ENCODE measurements at places on chromosomes 6 and 20.
A peak's percentile ranks its signal among the peaks of the same experiment; 100 is the strongest.

- DNase-seq = no peak
These were observed 598 bp downstream of the TBP start for GRCh38 chr6:170554796-170555137.

- no peak for DNase-seq
These were observed 37.4 kb upstream of the TAGAP start for GRCh38 chr6:159082039-159082815.

- peak; percentile 70 for DNase-seq
These were observed 1211.1 kb upstream of the GJE1 start for GRCh38 chr6:140921366-140922226.

GRCh38 chr6:6392214-6393068 lies 72.0 kb upstream of the F13A1 start:
- DNase-seq = no peak

- DNase-seq = peak; percentile 49
These were observed 155.1 kb upstream of the ENPP5 start for GRCh38 chr6:46325561-46326530.

DNA sequence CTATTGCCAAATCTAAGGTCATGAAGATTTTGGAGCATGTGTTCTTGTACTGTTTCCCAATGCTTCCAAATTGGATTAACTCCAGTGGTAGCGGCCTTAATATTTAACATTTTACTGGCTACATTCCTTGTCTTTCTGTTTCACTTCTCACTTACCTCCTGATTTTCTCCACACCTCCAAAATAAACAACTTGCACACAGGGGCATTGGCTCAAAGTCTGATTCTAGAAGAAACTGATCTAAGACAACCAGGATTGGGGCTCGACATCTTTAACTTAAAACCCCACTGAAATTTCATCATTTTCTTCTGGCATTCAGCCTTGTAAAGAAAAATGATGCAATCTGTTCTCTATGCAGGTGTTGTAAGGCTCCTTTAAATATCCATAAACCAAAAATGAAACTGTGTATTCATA lies 557.9 kb upstream of the ID4 start:
- DNase-seq = no peak

GRCh38 chr20:40880063-40880728 lies 148.4 kb upstream of the TOP1 start:
- DNase-seq = no peak

DNA sequence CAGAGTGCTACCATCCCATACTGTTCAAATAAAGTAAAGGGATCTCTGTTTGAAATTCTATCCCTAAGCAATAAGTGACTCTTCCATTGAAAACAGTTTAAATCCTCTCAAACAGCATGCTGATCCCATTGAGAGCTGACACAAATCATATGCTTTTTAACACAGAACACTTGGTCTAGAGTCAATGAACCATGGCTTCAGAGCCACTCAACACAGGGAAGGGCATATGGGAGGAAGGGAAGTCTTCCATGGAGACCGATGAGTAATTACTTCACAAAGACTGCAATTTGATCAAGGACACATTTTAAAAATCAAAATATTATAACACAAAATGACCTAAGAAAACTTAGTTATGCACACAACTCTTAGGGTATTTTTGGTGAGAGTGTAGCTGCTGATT lies 1073.0 kb upstream of the MAP3K7 start:
- DNase-seq = no peak

DNA sequence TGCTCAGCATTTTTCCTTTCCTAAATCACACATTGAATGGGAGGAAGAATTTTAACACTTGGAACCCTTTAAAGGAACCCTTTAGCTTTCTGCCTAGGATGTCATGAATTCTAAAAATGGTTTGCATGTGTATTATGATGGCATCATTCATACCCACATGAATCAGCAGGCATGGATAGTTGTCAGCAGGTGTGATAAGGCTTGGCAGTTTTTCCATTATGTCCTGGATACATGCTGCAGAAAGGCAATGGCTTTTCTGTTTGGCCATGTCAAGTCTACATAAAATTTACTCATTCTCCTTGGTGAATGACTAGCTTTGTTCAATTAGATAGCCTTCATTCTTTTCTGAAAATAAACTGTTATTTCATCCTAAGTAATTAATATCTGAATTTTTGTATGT lies 353.7 kb downstream of the GRIK2 start:
- DNase-seq = no peak

DNA sequence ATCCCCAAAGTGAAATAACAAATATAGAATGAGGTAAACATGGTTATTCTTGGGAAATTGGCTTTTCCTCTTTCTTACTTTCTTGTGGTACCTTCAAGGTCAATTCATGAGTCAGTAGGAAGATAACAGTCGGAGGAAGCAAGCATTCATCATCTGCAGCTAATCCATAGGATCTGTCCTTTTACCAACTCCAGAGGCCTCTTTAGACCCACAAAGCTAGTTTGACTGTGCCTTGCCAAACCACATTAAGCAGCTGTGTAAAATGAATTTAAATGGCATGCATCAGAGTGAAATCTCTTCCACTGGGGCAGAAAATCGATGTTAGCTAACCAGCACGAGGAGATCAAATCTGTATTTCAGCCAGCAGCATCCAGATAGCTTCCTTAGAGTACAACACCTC lies 171.3 kb downstream of the TMEM242 start:
- peak; percentile 84 for DNase-seq

DNA sequence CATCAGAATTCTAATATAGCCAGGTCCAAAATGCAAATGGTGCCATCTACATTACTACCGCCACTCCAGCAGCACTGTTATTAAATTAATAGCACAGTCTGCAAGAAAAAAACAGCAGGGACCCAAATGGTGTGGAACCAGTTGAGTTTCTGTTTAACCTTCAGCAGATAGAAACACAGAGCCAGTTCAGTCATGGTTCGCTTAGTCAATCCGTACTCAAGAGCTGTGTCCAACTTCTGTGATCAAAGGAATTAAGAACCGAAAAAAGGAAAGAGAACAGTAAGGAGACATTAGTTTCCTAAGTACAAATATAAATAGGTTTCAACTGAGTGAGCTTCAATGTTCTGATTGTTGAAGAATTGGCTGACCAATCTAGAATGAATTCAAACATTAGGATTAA lies 107.7 kb downstream of the TRDN start:
- no peak for DNase-seq

GRCh38 chr6:4055420-4056041 lies 23.4 kb downstream of the FAM217A start:
- peak; percentile 35 for DNase-seq

DNA sequence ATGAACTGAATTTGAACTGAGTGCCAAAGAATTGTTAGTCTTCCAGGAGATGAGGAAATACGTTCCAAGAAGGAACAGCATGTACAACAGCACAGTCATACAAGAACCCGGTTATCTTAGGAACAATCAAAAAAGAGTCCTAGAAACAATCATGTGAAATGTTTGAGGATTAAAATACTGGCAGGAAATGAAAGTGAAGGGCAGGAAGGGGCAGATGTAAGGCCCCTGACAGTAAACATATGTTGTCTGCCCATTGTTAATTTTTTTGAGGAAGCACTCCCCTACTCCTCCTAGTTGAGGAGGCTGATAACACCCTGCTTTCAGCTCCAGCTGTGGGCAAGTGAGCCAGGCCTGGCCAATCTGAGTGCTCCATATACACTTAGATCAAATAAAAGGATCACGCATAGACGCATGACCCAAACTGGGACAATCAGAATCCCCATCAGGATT lies 220.9 kb downstream of the HACE1 start:
- no peak for DNase-seq

- DNase-seq = no peak
These were observed 129.6 kb upstream of the DOK5 start for GRCh38 chr20:54345821-54346220.

DNA sequence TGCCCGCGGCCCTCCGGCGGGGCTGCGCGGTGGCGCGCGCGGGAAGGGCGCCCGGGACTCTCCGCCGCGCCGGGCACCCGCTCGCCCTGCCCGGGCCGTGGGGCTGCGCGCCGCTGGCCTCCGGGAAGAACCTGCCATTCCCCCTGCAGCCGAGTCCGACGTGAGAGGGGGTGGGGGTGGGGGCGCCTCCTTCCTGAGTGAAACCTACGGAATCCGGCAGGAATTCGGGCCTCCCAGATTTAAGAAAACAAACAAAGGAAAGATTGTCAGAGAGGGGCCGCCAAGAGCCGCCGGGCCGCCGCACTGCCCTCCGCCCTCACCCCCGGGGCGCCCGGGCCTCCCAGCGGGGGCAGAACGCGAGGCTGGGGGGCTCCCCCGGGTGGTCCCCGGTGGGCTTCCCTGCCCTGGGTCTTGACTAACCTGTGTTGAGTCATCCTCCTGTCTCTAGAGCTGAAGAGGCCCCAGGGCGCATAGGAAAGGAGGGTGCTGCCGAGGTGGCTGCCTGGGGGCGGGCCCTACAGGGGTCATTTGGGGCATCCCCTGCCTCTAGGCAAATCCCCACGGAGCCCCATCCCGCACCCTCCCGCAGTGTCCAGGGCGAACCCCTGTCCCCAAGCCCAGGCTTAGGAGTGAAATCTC lies 42.2 kb upstream of the FOXP4 start:
- DNase-seq = no peak

GRCh38 chr20:43955750-43956191 lies 41.1 kb downstream of the TOX2 start:
- no peak for DNase-seq

- DNase-seq = no peak
These were observed 66.8 kb upstream of the BTBD3 start for GRCh38 chr20:11850901-11851300.

DNA sequence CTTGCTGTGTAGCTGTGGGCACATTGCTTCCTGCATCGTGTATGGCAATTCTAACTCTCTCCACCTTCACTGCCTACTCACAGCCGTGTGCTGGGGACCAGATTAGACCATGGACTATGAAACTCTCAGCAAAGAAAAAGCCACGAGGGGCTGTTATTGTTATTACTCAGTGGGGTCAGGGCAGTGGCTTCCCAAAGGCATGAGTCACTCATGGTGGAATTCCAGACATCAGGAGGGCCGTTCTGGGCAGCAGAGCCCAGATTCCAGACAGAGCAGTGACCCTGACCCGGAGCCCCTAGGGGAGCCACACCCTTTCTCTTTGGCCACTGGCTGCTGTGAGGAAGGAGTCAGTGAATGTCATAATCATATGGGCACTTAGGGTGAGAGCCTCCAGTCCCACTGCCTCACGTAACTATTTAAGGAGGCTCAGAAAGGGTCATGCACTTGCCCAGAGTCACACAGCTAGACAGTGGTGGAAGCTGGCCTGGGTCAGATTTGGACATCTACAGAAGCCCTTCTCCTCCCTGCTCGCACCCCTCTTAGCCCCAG lies 22.2 kb upstream of the CCN5 start:
- peak; percentile 90 for DNase-seq

DNA sequence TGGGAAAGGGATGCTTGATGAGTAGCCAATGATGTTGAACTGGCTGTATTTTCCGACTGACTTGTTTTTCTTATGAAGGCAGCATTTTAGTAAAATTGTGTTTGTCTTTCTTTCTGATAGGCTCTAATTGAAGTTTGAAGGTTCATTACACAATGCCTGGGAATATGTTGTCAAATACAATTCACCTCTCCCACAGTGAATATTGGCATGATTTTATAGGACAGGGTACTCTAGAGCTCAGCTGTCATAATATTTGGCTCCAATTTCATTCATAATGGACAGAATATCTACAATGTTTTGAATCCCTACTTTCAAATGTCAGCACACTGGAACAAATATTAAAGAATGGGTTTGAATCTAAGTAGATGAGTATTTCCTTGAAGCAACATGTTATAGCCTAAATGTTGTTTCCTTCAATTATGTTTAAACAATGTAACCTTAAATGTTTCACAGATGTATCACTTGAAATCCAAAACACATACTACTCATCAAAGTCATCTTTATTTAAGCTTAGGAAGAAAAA lies 81.4 kb downstream of the LAMA2 start:
- no peak for DNase-seq

DNA sequence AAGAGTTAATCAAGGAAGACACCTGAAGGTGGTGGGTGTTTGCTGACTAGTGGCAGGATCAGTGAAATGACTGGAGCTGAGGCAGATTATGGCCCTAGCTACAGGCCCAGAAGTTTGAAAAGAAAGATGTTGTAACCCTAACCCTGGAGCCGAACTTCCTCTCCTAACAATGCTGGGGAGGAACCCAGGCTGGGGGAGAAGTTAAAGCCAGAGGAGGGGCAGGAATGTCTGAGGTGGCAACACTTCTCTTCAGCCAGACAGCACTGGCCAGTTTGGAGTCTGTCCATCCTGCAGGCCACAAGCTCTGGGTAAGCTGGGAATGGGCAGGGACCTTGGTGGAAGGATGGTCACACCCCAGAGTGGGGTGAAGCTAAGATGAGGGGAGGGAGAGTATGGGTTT lies at the start of gene LST1:
Gene LST1, plus strand, starts transcription at position 270 of the 400 bp plus-strand sequence. CDS start 1,023 bp downstream, outside the sequence.
- DNase-seq = no peak

DNA sequence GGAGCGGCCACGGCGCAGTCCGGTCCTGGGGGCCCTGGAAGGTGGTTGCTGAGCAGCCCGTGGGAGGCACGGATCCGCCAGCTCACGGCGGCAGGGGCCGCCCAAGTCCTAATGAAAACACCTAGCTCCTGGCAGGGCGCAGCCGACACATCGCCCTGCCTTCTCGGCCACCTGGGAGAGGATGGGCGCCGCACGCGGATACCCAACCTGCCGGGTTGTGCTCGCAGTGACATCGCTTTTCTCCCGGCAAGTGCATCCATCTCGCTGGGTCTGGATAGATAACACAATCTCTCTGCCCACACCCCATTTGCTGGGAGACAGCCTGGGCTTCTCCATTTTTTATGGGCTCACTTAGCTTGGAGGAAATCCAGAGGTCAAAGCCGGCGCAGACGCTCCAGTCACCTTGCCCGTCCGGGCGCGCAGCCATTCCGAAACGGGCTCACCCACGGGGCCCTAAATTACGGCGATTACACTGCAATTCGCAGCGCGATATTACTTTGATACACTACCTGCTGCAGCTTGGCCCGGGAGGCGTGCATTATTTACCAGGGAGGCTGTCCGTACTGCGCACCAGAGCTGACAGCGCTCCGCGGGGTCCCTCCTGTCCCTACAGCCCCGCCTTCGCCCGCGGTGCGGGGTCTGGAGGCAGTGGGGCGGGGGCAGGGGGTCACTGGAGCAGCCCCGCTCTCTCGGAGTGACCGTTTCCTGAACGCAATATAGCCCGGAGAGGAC lies 36.2 kb upstream of the CCDC167 start:
- no peak for DNase-seq

DNA sequence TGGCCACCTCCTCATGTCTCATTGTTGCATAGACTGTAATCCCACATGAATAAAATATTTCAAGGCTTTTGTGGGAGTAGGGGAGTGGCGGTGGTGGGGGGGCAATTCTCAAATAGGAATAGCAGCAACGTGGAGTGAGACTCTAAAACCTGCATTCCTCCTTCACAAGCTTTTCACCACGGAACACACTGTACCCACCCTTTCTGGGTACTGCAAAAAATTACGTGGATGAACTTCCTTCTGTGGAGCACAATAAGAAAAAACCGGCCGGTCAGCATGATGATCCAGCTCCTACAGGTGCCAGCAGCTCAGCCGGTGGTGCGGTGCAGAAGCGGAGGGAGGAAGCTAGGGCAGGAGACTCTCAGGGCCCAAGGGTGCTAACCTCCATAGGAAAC lies 930 bp upstream of the RRAGD start:
- DNase-seq = no peak

GRCh38 chr6:11222385-11223277 lies 9.8 kb downstream of the NEDD9 start:
- no peak for DNase-seq
